Activated CD4-positive, alpha-beta memory T cell treated with anti-CD3 and anti-CD28 coated beads for 36 hours (primary cell): ENCODE measurements at places on chromosomes 12 and 14.

DNA sequence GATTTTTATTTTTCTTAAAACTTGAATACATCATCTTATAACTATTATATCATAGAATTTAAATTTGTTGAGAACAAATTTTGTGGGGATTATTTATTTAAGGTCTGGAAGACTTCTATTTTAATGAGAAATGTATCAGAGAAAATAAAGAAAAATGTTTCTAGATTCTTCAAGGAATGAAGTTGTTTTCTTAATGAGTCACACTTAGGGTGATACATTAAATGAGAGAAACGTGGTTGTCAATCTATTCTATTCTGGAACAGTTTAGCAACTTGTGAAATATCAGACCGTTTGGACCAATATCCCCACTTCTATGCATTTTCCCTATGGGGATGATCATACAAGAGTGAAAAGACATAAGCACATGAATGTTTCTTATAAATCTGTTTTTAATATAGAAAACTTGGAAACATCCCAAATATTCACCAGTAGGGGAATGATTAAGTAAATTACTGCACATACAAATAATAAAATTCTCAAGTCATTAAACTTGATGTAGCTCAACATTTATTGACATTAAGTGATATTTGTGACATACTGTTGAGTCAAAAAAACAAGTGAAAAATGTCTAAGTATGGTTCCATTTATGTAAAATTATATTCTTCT is 88.5 kb downstream of the E2F7 start:
- DNase-seq = no peak

- no peak for DNase-seq
These were observed 51.6 kb upstream of the ABCC9 start for GRCh38 chr12:21992823-21993222.

- DNase-seq = no peak
These were observed 42.4 kb downstream of the GLRX5 start for GRCh38 chr14:95577067-95577800.

DNA sequence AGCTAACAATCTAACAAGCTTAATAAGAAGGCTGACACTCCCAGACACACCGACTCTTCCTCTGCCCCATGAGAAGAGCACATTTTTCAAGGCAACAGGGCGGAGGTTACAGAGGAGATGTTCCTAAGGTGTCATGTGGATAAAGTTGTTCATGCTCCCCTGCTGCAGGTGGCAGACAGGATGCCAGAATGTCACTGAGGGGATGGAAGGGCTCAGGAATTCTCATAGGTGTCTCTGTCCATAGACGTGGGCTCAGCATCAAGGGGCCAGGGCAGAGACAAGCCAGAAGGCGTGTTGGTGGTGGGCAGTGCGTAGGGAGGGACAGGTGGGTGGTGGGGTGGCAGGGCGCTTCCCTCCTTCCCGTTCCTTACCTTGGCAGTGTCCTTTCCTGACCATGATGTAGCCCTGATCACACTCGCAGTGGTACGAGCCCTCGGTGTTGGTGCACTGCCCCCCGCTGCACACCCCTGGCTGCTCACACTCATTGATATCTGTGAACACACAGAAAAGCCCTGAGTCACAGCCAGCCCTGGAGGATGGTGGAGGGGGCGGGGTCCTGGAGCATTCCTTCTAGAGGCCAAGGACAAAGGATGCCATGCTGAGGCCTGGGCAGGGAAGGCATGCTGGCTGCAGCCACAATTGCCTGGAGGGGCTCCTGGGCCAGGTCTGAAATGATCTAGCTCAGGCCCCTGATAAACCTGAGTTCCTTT is 23.0 kb downstream of the ISCA2 start:
- DNase-seq = no peak
